ENCODE measurements at places on chromosomes 12 and 14.

GRCh38 chr14:76351941-76352340, 24.0 kb upstream of the ESRRB start:
- DNase-seq: no peak

DNA sequence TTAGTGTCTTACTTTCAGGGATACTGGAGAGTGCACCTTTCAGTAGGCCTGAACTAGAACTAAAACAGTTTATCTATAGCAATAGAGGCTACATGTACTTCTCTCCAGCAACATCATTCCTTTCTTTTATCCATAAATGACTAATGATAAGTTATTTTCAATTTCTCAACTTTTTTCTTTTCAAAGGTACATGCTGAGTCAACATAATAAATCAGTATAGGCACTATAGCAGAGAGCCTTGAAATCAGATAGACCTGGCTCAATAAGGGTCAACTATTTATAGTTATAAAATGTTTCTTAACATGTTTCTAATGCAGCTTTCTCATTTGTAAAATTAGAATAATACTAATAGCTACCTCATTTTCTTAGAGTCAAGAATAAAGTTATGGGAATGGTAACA, 5.6 kb downstream of the IL22 start:
- no peak for DNase-seq

- no peak for DNase-seq
These were observed 133.6 kb upstream of the NAV3 start for GRCh38 chr12:77697126-77697525.

- DNase-seq: no peak
These were observed 5.5 kb upstream of the LMNTD1 start for GRCh38 chr12:25558586-25558985.

GRCh38 chr12:126487431-126487980, 1422.3 kb downstream of the AACS start:
- DNase-seq: no peak

DNA sequence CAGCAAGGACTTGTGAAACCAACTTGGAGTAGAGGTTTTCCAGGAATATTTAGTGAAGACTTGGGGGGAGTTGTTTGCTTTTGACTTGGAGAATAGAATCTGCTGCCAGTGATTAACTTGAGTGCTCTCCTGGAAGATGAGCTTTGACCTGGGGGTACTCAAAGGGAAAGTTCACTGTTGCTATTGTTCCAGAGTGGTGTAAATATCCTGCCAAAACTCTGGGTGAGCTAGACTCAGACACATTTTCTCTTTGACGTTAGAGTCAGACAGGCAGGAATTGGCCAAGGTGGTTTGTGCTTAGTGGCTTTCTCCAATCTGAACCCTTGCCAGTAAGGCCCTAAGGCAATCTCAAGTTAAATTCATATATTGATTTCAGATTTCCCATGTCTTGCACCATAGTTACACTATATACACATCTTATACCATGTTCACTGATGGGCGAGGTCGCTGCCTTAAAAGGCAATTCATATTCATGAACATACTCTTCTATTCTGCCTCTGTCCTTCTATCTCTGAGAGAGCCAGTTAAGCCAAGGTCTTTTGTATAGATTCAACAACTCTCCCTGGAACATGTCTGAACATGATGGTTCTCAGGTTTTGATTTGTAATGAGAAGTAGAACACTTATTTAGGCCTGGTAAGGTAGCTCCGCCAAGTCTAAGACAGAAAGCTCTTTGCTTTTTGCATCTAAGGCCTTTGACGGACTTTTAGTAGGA, 204.6 kb upstream of the SLC38A2 start:
- no peak for DNase-seq

DNA sequence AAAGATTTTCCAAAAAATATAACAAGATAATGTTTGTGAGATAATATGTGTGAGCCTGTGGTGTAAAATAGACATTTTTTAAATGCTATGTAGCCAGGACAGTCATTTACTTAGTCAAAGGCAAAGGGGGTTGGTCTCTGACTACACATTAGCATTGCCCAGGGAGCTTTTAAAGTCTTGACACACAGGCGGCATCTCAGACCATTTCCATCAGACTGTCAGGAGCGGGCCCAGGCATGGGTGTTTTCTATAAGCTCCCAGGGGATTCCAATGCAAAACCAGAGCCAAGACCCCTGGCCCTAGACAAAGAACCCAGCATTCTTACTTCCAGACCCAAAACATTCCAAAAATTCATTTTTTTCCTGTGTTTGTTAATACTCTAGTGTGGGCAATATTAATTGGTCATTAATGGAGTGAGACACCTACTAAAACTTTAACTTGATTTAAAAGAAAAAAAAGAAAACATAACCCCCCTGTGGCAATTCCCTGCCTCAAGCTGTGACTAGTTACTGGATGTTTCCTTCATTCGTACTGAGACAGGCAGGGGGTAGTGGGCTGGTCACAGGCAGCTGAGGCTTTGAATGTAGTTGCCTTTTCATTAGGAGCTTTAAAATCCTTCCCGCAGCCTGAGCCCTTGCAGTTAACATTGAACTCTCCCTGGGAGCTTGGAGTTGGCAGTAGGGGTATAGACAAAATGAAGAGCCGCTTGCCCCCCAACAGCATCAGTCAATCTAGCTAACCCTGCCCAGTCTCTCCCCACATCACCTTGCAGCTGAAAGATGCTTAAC, 103.7 kb downstream of the CMKLR1 start:
- no peak for DNase-seq

GRCh38 chr12:102343361-102344121, 136.8 kb downstream of the IGF1 start:
- no peak for DNase-seq

DNA sequence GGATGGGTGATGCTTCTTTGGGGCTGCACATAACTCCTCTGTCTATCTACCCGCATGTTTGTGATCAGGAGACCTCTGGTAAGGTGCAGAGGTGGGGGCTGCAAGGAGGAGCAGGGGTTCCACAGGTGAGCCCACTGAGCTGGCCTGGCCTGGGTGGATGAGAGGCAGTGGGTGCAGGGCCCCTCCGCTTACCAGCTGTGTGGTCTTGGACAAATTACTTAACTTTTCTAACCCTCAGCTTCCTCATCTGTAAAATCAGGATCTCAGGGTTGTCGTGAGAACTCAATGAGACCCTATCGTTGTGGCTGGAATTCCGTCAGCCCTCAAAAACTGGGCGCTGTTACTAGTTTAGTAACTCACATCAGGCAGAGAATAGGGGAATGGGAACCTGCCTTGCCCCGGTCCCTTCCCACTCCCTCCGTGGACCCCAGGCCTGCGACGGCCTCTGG, 7.5 kb downstream of the PTPN6 start:
- no peak for DNase-seq

DNA sequence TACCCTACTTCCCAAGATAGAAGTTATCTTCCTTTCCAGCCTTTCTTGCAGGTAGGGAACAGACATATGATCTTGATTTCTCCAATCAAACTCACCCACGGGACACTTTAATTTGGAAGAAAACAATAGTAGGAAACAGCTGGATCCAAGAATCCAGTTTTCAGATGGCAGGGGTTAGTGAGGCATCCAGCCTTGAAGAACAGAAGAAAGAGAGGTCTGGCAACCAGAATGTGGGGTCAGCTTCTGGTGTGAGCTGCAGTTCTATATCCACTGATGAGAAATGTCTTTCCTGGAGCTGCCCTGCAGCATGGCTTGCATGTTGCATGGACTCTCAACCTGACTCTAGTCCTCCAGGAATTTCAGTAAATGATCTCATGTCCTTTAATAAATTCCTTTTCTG, 83.8 kb downstream of the TTC8 start:
- DNase-seq: no peak

GRCh38 chr12:32603858-32604257, 75.2 kb upstream of the DNM1L start:
- no peak for DNase-seq

- no peak for DNase-seq
These were observed 87.6 kb upstream of the HIF1A start for GRCh38 chr14:61607570-61608244.

- no peak for DNase-seq
These were observed 99.4 kb downstream of the EPS8 start for GRCh38 chr12:15689751-15690191.

DNA sequence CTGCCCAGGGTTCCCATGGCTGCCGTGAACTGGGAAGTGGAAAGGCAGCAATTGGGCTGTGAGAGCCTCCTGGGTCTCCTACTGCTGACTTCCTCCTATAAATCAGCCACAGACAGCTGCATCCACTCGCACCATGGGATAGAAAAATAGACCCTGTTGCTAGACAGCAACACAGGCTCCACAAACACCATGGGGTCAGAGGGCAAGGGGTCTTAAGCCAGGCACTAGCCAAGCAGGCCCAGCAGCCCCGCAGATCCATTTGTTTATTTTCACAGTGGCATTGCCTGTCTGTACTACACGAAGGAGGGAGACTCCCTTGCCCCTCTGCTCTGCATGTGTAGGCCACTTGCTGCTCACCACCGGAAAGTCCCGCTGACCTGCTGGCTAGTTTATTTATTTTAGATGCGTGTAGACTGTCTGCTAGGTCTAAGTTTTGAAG, 139.8 kb downstream of the DACT1 start:
- no peak for DNase-seq

- DNase-seq: no peak
These were observed 174.3 kb downstream of the SOX5 start for GRCh38 chr12:23775208-23775607.

GRCh38 chr12:100591979-100592378, 18.5 kb downstream of the GAS2L3 start:
- no peak for DNase-seq

DNA sequence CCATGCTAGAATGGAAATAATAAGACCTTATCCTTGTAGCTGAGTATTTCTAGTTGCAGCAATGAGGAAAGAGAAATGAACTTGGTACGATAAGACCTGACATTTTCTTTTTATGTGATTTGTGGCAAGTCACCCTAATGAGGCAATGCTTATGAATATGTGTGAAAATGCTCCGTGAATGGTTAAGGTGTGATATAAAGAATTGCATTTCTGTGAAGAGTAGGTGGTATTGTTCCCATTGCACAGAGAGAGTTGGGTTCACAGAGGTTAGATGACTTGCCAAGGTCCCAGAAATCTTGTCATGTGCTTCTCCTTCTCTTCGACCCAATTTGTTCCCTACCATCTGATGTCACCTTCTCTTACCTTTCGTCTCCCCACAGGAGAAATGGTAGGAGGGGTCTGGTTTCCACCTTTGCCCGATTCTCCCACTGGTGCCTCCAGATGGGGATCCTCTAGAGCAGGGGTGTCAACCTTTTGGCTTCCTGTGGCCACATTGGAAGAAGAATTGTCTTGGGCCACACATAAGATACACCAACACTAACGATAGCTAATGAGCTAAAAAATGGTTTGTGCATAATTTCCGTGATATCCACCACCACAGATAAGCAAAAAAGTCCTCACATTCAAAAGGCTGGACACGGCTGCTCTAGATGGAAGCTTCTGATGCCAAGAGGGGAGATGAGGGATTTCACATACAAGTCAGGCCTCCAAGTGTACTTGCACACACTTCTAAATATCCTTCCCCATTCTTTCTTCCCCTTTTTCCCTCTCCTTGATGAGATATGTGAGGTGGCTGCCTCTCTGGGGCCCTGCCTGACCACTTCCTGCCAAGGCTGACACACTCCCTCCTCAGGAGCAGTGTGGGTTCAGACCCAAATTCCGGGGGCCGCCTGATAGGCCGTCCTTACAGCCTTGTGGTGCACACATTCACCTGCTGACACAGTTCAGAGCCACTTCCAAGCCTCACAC, 96.1 kb downstream of the PLXNC1 start:
- peak; percentile 34 for DNase-seq

DNA sequence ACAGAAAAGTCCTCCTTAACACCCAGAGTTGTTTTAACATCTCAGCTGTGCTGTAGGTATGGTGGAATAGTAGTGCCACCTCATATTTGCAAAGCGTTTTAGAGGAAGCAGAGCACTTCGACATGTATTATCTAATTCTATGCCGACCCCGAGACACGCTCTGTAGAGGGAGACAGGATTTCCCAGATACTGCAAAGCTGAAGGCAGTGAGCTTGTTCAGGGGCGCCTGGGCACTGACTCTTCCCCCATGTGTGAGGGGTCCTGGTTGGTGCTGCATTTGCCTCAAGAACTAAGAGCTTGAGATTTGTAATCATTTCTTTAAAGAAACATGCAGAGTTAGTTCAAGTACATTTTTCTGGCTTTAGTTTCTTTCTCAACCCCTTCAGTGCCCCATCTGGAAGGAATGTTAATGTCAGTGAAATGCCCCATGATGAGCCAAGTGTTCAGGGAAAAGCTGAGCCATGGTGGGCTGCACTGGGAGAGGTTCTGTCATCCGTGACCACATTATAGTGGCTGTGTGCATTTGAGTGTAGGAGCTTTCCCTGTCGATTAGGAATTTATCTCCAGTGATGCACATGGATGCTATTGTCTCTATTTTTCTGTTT, 66.3 kb downstream of the MBIP start:
- no peak for DNase-seq

DNA sequence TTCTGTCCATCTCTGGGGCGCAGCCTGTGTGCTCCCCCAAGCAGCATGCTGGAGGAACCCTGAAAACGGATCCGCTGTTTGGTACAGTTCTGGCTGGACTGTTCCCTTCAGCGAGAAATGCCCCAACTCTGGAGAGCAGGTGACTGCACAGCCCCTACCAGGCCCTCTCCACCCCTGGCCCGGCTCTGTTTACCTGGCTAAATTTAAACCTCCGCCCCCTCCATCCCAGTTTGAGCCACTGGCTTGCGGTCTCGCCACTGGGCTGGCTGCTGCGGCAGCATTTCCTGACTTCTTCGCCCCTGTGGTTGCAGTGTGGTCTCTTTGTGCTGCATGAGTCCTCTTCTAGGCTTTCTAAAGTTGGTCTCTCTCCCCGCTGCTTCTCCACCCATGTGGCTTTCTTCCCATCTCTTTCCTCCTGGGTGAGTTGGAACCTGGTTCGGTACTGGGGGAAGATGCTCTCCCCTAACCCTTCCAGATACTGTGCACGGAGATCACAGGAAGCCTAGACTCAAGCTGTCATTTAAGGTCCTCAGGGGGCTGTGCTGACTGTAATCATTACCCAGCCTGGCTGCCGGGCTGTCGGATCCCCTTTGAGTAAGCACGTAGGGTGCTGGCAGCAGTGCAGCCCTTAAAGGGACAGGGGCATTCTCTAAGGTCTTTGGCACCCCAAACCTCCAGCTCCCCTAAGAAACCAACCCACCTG, 60.6 kb downstream of the FBXL14 start:
- DNase-seq: no peak

Data from pons (tissue), 1 donor.